ENCODE measurements at places on chromosomes 3 and 15.

- no peaks in the 10 kb centered on the region for H3K36me3 ChIP-seq
- peaks cover 21% of the 10 kb centered on the region for H3K27me3 ChIP-seq
- H3K27ac ChIP-seq, result no peak overlapping the region
- no peak overlapping the region for H3K4me3 ChIP-seq
- no peak for DNase-seq
- no peaks in the 10 kb centered on the region for H3K4me1 ChIP-seq
Measured at GRCh38 chr3:52800079-52800478, 5.5 kb downstream of the ITIH3 start.

DNA sequence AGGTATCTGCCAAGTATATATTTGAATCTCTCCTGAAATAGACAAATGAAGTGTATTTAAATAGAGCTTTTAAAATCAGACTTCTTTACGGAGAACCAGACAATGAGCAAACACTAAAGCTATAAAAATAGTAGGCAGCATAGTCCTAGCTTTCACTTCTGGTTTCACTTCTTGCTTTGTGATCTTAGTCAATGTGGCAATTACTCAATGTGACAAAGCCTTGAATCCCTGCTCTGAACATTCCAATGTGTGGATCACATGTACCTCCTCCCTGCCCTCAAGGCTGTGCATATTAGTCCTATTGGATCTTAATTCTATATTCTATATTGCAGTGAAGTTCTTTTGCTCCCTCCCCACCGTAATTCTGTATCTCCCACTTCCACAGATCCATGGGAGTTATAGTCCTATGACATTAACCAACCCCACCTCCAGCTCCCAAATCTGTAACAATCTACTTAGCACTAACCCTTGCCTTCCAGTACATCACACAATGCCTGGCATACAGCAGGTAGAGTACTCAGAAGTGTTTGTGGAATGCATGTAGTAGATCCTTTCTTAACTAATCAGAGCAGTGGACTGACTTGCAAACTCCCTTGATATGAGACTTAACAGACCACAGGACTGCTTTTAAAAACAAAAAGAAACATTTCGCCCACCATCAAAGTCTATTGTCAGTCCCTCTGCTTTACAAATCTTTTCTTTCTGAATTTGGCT is 24.3 kb upstream of the CP start:
- H3K27ac ChIP-seq, result no peak overlapping the region
- DNase-seq, result no peak
- H3K36me3 ChIP-seq, result no peaks in the 10 kb centered on the region
- H3K4me3 ChIP-seq, result no peak overlapping the region
- no peaks in the 10 kb centered on the region for H3K27me3 ChIP-seq
- peaks cover 17% of the 10 kb centered on the region for H3K4me1 ChIP-seq

DNA sequence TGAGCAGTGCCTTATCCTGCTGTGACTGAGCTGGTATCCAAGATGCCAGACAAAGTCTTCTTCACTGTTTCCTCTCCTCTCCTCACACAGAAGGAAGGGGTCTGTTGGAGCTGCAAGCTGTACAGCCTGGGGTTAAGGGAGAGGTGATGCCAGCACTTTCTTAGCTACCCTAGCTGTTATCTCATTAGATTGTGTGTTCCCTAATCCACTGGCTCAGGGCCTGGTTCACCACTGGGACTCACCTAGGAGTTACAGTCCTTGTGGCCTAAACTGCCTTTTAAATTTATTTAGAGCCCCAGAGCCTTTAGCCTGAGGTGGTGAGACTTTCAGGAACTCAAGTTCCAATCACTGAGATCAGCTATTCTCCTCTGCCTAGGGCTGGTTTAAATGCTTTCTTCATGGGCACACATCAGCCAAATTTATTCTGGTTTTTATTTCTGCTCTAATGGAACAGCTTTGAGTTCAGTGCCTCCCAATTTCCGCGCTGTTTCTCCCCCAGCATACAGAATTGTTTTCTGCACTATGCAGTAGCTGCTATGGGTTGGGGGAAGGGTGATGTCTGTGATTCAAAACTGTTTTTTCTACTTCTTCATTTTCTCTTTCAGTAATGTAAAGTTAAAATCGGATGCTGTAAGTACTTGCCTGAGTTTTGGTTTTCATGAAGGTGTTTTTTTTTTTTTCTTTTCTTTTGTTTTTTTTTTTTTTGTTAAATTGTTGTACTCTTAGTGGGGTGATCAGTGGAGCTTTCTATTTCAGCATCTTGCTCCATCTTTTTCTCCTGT is 198.8 kb downstream of the DOCK3 start:
- no peaks in the 10 kb centered on the region for H3K36me3 ChIP-seq
- H3K4me3 ChIP-seq, result no peak overlapping the region
- H3K27me3 ChIP-seq, result no peaks in the 10 kb centered on the region
- no peak for DNase-seq
- H3K27ac ChIP-seq, result no peak overlapping the region
- H3K4me1 ChIP-seq, result no peaks in the 10 kb centered on the region

DNA sequence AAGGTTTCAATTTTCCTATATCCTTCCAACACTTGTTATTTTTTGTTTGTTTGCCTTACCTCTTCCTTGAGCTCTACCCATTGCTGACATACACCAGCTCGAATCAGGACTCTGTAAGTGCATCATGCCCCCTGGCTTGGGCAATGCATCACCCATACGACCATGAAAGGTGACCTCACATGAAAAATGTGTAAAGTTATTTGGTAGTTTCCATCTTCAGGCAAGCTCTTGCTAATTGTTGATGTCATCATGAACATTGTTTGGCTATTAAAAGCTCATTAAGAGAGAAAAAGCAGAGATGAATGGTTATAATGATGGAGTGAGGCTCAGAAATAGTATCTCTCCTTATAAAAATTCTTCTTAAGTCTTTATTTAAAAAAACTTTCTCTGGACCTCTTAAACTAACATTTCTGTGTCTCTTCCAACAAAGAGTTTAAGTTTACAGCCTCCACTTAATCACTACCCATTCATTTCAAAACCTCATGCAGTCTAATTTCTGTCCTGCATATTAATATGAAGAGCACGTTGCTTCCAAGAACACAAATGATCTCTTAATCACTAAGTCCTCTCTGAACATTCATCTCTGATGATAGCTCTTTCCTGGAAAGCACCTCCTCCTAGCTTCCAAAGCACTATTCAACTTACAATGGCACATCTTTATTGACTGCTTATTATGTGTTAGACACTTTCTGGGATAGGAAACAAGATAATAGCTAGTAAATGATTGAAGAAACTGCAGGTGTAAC is 236.3 kb downstream of the NFKBIZ start:
- DNase-seq, result no peak
- H3K36me3 ChIP-seq, result peaks cover 6% of the 10 kb centered on the region
- no peak overlapping the region for H3K4me3 ChIP-seq

DNA sequence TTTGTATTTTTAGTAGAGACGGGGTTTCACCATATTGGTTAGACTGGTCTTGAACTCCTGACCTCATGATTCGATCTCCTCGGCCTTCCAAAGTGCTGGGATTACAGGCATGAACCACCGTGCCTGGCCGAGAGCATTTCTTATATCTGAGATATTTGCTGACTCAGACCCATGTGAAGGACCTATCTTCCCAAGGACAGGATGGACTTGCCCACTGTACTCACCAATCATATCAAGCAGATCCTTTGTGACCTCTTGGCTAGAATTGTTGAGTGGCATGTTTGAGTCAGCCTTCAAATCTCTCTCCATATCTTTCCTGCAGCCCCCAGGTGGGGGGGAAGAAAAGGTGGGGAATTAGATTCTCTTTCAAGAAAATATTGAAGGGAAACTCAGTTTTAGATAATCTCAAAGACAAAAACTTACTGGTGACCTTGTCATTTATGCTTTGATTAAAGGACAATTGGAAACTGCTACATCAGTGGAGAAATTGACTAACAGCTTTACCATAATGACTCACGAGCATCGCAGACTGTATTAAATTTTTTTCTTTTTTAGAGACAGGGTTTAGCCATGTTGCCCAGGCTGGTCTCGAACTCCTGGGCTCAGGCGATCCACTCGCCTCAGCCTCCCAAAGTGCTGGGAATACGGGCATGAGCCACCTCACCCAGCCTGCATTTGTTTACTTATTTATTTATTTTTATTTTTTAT is 3.1 kb downstream of the C3orf62 start:
- H3K4me3 ChIP-seq, result no peak overlapping the region
- DNase-seq, result no peak
- H3K27ac ChIP-seq, result no peak overlapping the region
- no peaks in the 10 kb centered on the region for H3K27me3 ChIP-seq
- H3K36me3 ChIP-seq, result peaks cover 22% of the 10 kb centered on the region

DNA sequence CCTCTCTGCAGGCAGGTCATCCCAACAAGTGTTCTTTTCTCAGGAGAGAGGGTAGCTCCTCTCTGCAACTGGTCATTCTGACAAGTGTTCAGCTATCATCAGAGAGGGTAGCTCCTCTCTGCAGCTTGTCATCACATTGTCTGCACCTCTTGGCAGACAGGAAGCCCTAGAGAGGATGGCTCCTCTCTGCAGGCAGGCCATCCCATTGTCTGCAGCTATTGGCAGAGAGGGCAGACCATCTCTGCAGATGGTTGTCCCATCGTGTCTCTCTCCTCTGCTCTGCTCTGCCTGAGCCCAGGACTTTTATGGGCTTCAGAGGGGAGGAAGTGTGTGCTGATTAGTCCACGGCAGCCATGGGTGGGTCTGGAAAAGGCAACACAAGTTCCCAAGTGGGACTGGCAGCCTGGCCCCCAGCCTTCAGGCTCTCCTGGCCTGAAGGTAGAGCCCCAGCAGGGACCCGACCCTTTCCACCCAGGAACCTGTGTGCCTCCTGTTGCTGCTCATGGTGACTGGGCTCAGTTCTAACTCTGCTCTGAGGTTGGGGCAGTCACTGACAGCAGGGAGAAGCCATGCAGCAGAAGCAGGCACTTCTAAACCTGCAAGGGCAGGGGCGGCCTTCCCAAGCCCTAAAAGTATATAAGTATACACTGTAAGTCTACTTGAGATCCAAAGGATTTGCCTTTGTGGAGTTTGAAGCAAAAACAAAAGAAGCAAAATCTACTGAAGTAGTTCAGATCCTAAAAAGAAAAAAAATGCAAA is 637.9 kb downstream of the PLOD2 start:
- no peak overlapping the region for H3K4me3 ChIP-seq
- H3K27ac ChIP-seq, result no peak overlapping the region
- DNase-seq, result no peak
- H3K4me1 ChIP-seq, result no peaks in the 10 kb centered on the region
- no peaks in the 10 kb centered on the region for H3K27me3 ChIP-seq

DNA sequence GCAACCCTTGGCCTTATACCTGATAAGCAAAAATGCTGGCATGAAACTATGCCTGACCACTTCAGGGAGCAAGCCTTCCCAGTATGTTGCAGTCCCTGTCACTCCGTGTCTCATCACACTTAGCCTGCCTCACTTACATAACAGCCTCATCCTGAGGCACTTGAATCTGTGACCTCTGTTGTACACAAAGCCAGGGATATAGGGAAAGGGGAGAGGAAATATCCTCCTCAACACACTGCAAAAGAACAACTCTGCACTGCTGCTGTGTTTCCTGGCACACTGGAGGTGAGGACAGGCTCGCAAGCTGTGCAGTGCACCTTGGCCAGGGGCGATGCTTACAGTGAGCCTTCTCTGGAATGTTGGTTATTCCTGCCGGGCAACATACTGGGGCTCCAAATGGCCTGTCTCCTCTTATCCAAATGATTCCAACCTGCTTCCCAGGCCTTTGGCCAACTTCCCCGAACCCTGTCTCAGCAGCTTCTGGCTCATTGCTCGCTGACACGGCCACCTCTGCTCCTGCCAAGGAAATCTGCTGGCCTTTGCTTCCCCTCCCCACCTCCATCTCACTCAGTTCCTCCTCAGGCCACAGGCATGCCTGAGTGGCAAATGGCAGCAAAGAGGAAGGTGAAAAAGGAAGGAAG is 109.2 kb downstream of the CD47 start:
- no peak for DNase-seq
- H3K4me3 ChIP-seq, result no peak overlapping the region

GRCh38 chr3:168091302-168091858 is 4.3 kb downstream of the GOLIM4 start:
- no peak overlapping the region for H3K27ac ChIP-seq
- H3K4me3 ChIP-seq, result no peak overlapping the region
- peaks cover 32% of the 10 kb centered on the region for H3K27me3 ChIP-seq
- peaks cover 16% of the 10 kb centered on the region for H3K4me1 ChIP-seq

GRCh38 chr3:121997372-121997771 is 24.7 kb downstream of the ILDR1 start:
- DNase-seq, result no peak
- no peak overlapping the region for H3K4me3 ChIP-seq
- no peaks in the 10 kb centered on the region for H3K36me3 ChIP-seq
- no peak overlapping the region for H3K27ac ChIP-seq

DNA sequence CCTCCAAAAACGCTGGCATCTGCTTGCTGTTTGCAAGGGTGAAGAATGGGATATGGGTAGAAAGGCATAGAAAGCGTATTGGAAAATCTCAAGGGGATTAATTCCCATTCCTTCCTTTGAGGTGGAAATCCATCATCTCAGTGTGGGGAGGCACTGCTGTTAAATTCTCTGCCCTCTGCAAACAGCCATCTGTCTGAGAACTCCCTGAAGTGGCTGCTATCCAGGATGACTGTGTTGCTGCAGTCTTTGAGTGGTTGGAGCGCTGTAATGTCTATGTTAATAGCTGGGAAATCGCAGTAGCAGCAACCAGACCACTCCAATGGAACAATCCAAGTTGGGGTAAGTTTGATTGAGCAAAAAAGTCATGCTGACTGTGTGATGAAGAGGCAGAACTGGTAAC is 625.9 kb downstream of the NLGN1 start:
- H3K27ac ChIP-seq, result no peak overlapping the region
- H3K4me1 ChIP-seq, result no peaks in the 10 kb centered on the region
- no peak overlapping the region for H3K4me3 ChIP-seq
- no peaks in the 10 kb centered on the region for H3K36me3 ChIP-seq
- H3K27me3 ChIP-seq, result no peaks in the 10 kb centered on the region

GRCh38 chr3:4930501-4930900 is 48.7 kb upstream of the BHLHE40 start:
- H3K4me3 ChIP-seq, result no peak overlapping the region
- no peak for DNase-seq
- peaks cover 8% of the 10 kb centered on the region for H3K36me3 ChIP-seq
- H3K27ac ChIP-seq, result no peak overlapping the region
- peaks cover 46% of the 10 kb centered on the region for H3K4me1 ChIP-seq
- peaks cover 4% of the 10 kb centered on the region for H3K27me3 ChIP-seq

DNA sequence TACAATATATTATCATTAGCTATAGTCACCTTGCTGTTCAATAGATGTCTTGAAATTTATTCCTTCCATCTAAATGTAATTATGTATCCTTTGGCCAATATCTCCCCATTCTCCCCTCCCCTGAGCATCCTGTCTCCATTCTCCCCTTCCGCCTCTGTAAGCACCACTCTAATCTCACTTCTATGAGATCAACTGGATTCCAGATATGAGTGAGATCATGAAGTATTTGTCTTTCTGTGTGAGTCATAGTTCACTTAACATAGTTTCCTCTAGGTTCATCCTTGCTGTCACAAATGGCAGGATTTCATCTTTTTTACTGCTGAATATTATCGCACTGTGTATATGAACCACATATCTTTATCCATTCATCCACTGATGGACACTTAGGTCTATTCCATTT is 148.8 kb upstream of the NDN start:
- no peak overlapping the region for H3K4me3 ChIP-seq
- no peak overlapping the region for H3K27ac ChIP-seq
- no peaks in the 10 kb centered on the region for H3K27me3 ChIP-seq
- DNase-seq, result no peak
- no peaks in the 10 kb centered on the region for H3K4me1 ChIP-seq
- no peaks in the 10 kb centered on the region for H3K36me3 ChIP-seq

All from activated naive CD4-positive, alpha-beta T cell treated with anti-CD3 and anti-CD28 coated beads, Interleukin-2, amount 10 ng/mL, durations not matched to agents 7 days and 5 days (primary cell).